Suprapubic skin (tissue), 4 donors: ENCODE measurements at places on chromosomes 1 and 21. TPM values are rescaled to one million over a fixed set of nuclear protein-coding genes. Genes with fewer than 3 reads are reported as not detected.

KIFAP3 gene
- 19.4 TPM for total RNA-seq

MAP3K21 gene
- 6.3 TPM for total RNA-seq

AXDND1 gene
- total RNA-seq: not detected

FOXE3 gene
- total RNA-seq: not detected

GRCh38 chr1:113178522-113178921 lies 105.5 kb downstream of the LRIG2 start:
- DNase-seq: no peak

DNA sequence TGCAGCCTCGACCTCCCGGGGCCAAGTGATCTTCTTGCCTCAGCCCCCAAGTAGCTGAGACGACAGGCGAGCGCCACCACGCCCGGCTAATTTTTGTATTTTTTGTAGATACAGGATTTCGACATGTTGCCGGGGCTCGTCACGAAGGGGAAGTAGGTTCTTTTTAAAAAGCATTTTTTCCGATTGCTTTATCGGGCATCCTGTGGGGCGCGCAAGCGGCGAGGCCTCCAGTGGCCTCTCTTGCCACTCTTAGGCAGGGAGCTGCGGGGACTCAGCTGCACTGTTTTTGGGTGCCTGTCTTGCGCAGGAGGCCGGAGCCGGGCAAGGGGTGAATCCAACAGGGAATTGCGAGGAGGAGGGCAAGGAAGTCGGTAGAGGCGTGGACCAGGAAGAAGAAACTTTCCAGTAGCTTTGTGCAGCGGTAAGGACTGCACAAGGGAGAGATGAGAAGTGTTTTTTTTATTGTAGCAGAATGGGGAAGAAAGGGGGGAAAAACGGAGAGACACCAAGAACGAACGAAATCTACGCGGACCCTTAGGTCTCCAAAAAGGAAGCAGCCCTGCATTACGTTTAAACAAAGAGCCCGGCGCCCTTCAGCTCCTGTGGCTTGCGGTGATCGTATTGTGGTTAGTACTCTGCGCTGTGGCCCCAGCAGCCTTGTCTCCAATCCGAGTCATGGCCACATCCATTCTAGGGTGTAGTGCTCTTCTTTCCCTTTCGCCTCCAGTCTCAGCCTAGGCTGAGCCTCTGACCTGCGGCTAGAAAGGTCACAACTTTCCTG lies 164.8 kb downstream of the PPIAL4G start:
- DNase-seq: no peak

DNA sequence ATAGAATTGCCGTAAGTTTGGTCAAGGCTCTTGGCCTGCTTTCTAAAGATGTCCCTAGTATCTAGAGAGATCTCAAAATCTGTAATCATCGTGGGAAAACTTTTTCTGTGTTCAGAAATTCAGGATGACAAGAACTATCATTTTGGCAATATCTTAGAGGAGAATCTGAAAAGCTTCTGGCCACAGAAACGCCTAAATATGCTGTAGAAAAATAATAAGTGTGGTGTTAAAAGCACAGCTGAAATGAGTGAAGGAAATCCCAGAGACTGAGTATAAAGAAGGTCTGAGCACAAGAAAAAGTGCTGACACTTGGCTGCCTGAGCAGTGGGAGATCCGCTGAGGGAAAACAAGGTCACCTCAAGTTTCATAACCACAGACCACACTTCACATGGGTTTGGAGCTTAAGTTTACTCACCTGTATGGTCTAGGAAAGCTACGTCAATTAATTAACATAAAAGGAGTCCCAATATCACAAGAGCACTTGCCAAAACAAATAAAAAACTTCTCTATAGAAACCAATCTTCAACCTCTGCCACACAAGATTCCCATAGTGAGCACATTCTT lies 235.2 kb upstream of the IRF2BP2 start:
- no peak for DNase-seq

GRCh38 chr1:941588-942383 lies 17.3 kb downstream of the NOC2L start:
- DNase-seq: no peak

DNA sequence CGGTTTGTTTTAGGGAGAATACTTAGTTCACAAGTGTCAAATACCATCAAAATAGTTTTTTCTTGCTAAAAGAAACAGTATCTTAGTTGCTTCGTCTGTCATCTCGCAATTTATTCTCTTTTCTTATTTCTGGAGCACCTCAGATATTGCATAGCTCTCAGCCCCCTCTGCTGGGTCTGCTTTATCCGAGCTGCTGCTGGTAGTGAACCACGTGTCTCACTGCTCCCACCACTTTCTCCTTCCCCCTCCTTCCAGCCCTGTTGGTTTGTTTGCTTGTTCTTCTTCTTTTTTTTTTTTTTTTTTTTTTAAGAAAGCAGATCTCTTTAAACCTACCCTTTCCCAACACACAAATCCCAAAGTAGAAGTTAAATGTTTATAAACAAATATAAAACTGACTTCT lies 170.8 kb downstream of the EDEM3 start:
- DNase-seq: no peak

GRCh38 chr1:154552036-154552435 lies 6.4 kb downstream of the UBE2Q1 start:
- no peak for DNase-seq

GRCh38 chr1:237270353-237270752 lies 228.4 kb downstream of the RYR2 start:
- no peak for DNase-seq

GRCh38 chr1:183567584-183567983 lies 22.7 kb downstream of the NCF2 start:
- DNase-seq: no peak
